ENCODE measurements at places on chromosomes 1 and 21.

GRCh38 chr1:80462006-80462405, 1338.7 kb upstream of the ADGRL2 start:
- no peak for DNase-seq

DNA sequence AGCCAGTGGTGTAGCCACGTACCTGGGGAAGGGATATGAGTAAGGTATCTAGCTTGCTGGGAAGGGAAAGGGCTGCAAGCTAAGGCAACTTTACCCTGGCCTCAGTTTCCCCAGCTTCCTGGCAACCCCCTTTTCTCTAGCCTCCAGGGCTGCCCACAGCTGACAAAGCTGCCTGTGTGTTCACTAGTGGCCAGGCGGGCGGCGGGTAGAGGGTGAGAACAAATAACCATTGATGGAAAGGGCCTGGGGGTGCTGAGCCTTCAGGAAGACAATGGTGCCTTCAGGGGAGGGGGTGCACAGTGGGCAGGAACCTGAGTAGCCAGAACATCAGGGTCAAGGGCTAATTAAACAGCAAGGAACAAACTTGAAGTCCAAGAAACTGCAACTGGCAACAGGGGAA, 6.1 kb downstream of the CERS2 start:
- no peak for DNase-seq

- no peak for DNase-seq
Measured at GRCh38 chr1:114369930-114370329, 141.1 kb downstream of the TRIM33 start.

DNA sequence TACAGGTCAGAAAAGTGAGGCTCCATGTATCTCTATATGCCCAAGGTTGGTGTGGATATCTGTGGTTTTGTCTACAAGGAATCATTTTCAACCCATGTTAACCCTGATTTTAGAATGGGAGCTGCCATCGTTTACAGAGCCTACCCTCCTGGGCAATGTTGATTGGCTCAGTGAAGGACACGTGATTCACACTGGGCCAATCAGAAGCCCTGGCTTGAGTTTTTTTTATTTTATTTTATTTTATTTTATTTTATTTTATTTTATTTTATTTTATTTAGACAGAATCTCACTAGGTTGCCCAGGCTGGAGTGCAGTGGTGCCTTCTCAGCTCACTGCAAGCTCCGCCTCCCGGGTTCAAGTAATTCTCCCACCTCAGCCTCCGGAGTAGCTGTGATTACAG, 35.8 kb downstream of the FOXO6 start:
- no peak for DNase-seq

- peak; percentile 12 for DNase-seq
Measured at GRCh38 chr1:40495315-40495903, 13.2 kb upstream of the EXO5 start.

DNA sequence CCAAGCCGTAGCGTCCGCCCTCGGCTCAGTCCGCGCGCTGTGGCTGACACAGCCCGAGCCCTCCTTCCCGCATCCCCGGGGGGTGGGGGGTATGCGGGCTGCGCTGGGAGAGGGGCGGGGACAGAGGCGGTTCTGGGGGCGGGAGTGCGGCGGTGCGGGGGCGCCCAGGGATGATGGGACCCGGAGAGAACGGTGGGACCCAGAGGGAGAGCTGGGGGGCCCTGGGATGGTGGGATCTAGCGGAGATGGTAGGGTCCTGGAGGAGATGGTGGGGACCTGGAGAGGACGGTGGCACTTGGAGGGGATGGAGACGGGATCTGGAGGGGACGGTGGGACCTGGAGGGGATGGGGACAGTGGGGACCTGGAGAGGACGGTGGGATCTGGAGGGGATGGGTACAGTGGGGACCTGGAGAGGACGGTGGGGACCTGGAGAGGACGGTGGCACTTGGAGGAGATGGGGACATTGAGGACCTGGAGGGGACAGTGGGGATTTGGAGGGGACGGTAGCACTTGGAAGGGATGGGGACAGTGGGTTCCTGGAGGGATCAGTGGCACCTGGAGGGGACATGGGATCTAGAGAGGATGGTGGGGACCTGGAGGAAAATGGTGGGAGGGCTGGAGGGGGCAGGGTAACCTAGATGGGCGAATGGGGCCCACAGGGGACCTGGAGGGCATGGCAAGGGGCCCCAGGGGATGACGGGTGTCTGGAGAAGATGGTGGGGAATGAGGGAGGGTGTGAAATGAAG, 477 bp downstream of the SNAP47 start:
- no peak for DNase-seq

GRCh38 chr1:5863238-5863637, 129.0 kb downstream of the NPHP4 start:
- DNase-seq, result no peak

GRCh38 chr1:162997499-162998285, 71.5 kb upstream of the RGS4 start:
- peak; percentile 2 for DNase-seq

GRCh38 chr1:8055973-8056372, 29.9 kb upstream of the ERRFI1 start:
- DNase-seq, result no peak

- DNase-seq, result no peak
Measured at GRCh38 chr1:82823876-82824275, 1023.1 kb downstream of the ADGRL2 start.

GRCh38 chr1:114093624-114094362, 59.9 kb downstream of the SYT6 start:
- DNase-seq, result no peak
